ENCODE measurements at places on chromosomes 1 and 21.

GRCh38 chr1:64010316-64010715, 193.1 kb upstream of the UBE2U start:
- no peak for DNase-seq

DNA sequence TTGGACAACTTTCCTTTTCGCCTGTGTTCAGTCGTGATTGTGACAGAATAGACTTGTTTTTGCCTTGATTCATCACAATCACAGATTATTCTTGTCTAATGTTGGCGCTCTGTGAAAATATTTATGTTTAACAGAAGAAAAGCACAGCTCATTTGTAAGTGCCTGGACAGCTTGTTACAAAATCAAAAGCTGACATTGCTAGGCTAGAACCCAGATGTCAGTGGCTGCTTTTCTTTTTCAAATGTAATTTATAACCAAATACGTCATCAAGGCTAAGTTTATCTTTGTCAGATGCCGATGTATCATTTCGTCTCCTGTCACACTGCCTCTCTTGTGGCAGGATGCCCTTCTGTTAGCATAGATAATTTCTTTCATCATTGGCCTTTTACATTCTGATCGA, 1227.3 kb downstream of the PLA2G4A start:
- DNase-seq = no peak

DNA sequence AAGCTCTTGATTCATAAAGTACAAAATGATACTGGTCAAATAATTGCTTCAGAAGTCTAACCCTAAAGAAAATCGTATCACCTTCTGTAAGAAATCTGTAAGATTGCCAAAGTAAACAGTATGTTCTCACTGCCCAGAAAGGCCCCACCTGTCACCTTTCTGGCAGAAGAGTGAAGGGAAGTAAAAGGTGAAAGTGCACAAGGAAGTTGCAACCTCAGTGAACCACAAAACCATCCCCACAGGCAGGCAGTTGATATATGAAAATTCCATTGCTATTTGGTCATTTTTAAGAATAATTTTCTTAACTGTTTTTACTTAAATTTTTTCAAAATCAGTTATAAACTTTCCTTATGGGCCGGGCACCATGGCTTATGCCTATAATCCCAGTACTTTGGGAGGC, 48.5 kb upstream of the FBXO28 start:
- DNase-seq = no peak

GRCh38 chr1:177045151-177045550, 119.4 kb downstream of the ASTN1 start:
- no peak for DNase-seq

- no peak for DNase-seq
These were observed 37.7 kb downstream of the NKAIN1 start for GRCh38 chr1:31201931-31202360.

- no peak for DNase-seq
These were observed 41.8 kb upstream of the SLC16A1 start for GRCh38 chr1:112997781-112998180.

- DNase-seq = no peak
These were observed 4.2 kb upstream of the PADI1 start for GRCh38 chr1:17200756-17201155.

DNA sequence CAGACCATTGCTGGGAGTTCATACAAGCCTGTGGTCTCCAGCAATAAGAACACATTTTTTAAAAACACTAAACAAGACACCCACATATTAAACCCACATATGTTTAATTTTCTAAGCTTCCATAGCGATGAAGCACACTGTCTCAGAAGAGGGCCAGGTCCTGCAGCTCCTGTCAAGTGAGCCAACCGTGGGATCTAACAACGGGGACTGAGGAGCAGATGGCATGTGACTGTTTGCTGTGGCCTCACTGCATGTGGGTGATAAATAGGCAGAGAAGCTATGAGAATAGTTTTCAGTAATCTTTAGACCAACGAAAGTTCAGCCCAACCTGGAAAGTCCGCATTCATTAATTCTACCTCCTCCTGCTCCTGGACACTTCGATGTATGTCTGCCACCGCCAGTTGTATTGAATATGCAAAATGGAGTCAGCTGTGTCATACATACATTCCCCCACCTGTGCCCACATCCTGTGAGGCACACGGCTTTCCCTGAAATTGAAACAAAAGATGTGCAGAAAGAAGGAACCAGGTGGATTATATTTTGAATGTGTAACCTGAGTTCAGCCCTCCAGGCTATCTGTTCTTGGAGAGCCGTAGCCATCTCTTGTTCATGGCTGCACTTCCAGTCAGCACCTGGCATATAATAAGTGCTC, 88.2 kb downstream of the MIS18A start:
- DNase-seq = no peak

GRCh38 chr1:187844313-187844712, 1015.6 kb downstream of the PLA2G4A start:
- DNase-seq = no peak

DNA sequence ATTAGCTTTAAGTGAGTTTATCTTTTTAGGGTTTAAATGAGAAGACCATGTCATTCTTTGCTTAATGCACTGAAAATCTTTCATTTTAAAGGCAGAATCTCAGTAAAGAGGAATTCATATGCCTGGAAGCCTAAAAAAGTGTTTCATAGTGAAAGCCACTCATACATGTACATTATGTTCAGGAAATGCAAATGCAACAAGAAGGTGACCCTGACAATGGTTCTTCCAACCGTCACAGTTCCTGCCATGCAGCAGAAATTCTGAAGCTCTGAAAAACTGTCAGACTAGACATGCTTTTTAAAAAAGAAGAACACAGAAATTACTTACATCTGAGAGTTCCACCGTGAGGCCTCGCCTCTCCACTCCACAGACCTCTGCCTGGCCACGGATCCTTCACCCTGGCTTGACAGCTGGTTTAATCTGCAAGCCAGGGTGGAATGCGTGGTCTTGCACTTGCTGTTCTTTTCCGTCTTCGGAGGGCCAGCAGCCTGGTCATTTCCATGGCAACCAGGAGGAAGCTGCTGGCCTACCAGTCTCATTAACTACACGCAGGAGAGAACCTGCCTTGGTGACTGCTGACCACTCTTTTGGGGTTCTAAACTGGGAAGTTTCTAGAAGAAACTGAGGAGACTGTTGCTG, 41.8 kb upstream of the PAXBP1 start:
- DNase-seq = no peak

GRCh38 chr1:155514582-155515187, 47.9 kb downstream of the ASH1L start:
- peak; percentile 19 for DNase-seq

- no peak for DNase-seq
These were observed 14.1 kb downstream of the RUNX3 start for GRCh38 chr1:24915816-24916602.

DNA sequence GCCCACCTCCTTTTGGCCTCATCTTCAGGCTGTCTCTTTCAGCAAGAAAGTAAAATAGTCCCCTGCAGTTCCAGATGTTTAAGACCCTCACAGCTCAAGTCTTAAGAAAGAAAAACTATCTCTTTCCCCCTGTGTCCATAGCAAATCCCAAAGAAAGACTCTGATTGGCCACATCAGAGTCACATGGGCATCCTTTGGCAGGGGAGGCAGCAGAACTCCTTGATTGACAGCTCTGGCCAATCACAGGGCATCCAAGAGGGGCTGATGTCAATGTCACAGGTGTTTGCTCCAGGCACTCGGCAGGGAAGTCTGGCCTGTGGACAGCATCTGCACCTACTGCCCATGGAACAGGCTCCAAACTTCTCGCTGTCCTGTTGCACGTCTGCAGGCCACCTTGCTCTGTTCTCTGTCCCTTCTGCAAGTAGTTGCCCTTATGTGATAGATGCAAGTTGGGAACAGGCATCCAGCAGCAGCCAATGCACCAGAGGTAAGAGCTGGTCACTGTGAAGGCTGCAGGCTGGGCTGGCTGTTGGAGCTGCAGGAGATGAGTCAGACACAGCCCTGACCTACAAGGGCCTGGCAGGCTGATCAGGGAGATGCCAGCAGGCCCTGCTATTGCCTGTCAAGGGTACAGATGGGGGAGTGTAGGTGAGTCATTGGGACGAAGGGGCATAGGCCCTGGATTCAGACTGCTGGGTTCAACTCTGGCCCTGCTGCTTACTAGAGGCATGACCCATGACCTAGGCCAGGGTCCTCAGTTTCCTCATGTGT, 96.8 kb upstream of the TMEM51 start:
- DNase-seq = no peak

DNA sequence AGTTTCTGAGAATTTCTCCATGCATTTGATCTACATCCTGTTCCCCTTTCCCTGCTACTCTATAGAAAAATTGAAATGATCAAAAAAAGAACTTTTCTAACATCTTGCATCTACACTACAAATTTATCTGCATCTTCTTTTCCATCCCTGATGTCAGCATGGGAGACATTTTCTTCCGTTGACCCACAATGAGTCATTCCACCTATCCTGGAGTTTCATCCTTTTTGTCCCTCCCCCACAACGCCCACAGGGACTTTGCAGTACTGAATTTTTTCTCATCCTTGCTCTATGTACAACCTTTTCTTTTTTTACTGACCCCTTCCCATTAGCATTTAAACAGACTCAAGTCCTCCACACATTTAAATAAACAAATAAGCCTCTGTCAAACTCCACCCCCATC, 112.2 kb upstream of the MROH9 start:
- no peak for DNase-seq

DNA sequence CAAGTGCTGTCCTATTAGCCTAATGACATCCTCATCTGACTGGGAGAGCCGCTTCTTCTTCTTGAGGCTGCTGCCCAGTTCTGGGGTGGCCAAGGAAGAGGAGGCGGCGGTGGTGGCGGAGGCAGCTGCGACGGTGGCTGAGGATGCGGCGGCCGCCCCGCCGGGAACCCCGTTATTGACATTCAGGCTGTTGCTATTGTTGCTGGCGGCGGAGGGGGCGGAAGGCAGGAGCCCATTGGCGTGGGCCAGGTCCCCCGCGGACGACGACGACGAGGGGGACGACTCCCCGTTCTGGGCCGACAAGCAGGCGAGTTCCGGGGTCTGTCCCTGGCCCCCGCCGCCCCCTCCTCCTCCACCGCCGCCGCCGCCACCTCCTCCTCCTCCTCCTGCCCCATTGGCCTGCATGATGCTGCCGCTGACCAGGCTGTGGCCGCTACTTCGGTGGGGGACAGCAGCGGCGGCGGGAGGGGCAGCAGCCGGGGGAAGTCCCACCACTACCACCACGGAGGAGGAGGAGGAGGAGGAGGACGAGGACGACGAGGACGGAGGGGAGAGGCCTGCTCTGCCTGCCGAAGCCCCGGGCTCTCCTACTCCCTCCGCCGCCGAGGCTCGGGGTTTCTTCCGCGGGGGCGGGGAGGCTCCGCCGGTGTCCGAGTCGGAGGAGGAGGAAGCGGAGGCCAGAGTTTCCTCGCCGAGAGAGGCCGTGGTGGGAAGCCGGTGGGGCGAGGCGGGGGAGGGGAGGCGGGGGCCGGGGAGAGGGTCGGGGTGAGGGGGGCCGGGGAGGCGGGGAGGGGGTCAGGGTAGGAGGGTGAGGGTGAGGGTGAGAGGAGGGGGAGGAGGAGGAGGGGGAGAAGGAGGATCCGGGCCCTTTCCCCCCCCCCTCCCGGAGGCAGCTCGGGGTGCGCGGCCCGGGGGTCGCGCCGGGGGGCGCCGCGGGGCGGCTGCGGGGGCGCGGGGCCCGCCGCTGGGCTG, 610 bp downstream of the WDR26 start:
- DNase-seq = peak; percentile 53

- no peak for DNase-seq
These were observed 40.4 kb downstream of the LIN9 start for GRCh38 chr1:226268421-226269124.

DNA sequence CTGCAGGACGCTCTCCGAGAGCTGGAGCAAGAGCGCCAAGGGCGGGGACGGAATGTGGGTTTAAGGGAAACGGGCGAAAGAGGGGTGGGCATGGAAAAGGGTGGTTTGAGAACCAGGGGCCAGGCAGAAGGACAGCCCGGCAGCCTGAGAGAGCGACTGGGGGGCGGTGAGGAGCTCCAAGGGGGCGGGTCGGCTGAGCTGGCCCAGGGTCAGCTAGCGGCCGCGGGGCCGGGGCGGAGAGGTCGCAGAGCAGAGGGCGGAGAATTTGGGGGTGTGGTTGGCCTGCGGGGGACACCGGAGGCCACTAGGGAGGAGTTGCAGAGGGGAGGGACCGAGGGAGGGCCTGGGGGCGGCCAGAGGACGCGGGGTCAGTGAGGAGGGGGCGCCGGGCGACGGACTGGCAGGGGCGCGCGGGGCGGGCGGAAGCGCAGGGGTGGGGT, 54.7 kb downstream of the NDUFS5 start:
- DNase-seq = no peak

DNA sequence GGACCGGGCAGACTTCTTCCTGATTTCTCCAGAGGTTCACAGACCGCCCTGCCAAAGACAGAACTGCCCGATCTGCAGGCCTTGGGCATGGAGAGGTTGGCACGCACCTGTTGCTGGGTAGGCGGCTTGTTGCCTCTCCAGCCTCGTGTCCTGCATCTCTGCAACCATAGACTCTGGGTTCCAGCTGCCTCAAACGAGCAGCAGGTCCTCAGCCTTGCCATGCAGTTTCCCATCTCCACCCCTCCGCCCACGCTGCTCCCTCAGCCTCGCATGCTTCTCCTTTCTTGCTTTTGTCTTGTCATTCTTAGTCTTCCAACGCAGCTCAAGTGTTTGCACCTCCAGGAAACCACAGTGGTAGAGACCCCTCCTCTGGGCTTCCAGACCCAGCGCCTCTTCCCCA, 126.2 kb downstream of the LACTBL1 start:
- no peak for DNase-seq

- no peak for DNase-seq
These were observed 559.9 kb downstream of the RWDD3 start for GRCh38 chr1:95793893-95794292.

GRCh38 chr1:175466556-175466955, 274.0 kb upstream of the KIAA0040 start:
- DNase-seq = no peak

GRCh38 chr1:157626099-157626498, 28.2 kb upstream of the FCRL4 start:
- DNase-seq = no peak

DNA sequence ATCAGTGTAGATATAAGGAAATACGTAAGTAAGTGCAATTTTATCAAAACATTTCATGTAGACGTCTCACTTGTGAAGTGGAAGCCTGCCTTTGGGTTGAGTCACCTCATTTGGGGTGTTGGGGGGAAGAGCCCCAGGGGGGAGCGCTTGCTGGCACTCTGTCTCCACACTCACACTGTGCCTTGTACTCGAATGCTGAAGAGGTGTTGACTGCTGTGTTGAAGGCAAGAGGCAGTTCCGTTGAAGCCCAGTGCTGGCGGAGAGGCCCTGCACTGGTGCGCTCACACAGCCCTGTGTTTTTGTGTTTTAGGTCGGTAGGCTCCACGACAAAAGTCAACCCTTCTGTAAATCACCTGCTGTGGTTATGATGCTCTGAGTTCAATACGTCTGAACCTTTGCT, 131.9 kb upstream of the COL6A1 start:
- no peak for DNase-seq

- no peak for DNase-seq
These were observed 203.3 kb upstream of the IVNS1ABP start for GRCh38 chr1:185520188-185520920.

- no peak for DNase-seq
These were observed 24.9 kb upstream of the KCNC4 start for GRCh38 chr1:110185181-110185580.

GRCh38 chr1:157137408-157138219, 581 bp downstream of the ETV3 start:
- DNase-seq = no peak

GRCh38 chr1:232899839-232900238, 50.6 kb upstream of the NTPCR start:
- DNase-seq = no peak

Data from activated CD4-positive, alpha-beta T cell treated with anti-CD3 and anti-CD28 coated beads, Interleukin-2, amount 50 U/mL, for 1 hour (primary cell).